ENCODE measurements at places on chromosomes 2 and 18.

DNA sequence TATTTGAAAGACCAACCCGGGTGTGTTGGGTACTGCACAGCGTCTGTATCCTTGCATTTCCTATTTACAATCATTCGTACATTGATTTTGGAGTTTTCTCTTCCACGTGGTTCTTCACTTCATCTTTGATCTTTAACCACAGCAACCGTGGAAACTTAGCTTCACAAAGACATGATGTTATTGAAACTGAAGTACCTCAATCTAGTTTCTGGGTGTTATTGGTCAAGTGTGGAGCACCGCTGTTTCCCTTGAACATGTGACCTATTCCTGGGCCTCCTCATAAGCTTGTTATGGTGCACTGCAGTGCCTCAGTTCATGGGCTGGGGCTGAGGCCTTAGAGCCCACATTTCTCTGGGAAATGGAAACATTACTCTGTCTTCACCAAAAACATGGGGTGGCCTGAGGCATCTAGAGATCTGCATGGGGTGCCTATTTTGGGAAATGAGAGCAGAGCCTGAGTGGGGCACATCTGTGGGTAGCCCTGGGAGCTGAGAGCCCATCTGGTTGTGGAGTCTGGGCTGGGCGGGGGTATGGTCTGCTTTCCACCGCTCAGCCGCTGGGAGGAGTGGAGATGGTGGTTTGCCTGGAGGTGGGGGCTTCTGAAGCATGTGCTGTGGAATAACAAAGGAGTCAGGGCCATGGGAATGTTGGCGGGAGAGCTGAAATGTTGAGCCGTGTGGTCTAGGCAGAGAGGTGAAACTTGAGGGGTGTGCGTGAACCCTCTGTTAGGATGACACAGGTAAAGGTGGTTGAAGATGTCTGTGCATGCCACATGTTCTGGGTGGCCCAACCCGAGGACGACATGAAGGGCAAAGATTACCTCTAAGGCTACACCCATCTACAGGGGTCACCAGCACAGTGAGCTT lies 37.4 kb downstream of the ZNF236 start:
- no peak for DNase-seq

- DNase-seq = no peak
These were observed 50.6 kb downstream of the COL5A2 start for GRCh38 chr2:189128970-189129369.

GRCh38 chr18:22408059-22408458 lies 9.7 kb downstream of the CTAGE1 start:
- no peak for DNase-seq

DNA sequence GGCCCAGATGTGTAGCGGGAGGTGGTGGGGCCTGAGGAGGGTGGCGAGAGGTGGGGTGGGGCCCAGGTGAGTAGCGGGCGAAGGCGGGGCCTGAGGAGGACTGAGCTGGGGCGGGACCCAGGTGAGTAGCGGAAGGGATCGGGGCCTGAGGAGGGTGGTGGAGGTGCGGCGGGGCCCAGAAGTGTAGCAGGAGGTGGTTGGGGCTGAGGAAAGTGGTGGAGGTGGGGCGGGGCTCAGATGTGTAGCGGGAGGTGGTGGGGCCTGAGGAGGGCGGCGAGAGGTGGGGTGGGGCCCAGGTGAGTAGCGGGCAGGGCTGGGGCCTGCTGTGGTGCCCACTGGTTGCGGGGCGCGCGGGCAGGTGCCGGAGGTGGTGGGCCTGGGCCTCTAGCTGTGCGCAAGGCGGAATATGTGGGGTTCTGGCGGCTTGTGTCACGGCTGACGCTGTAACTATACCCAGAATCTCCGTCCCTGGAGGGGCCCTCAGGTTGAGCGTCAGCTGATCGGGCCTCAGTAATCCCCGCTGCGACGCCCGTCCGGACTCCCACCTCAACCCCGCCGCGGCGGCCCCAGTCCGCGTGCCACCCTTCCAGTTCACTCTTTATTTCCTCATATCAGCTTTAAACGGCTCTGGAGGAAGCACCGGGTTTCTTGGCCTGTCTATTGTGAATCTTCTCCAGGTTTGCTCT lies 866 bp upstream of the SF3B6 start:
- no peak for DNase-seq

DNA sequence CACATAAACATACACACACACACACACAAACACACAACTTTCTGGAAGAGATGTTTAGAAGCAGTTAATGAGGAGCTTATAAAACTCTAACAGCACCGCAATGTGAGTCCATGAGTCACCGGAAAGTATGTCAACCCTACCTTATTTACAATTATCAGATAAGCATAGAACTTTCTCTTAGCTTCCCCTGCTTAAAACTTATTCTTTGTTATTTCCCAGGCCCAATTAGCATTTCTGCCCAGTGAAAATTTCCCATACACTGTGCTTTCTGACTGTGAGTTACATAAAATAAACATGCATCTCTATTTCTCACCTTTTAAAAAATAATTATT lies 737.6 kb downstream of the LRP1B start:
- no peak for DNase-seq

DNA sequence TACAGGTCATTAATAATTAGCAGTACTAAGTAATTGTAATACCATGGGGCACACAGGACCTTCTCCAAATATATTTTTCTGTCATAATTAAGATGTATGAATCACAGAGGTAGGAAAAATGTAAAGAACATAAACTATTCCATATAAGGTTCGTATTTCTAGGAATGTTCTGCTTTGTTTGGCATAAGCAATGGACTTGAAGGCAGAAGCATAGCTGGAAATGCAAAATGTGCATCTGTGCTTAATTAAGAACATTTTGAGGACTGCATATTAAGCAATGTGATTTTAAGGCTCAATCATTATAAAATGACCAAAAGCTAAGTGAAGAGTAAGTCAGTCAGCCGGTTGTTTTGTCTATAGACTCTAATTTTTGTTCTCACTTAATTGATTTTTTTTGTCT lies 123.2 kb downstream of the RBM43 start:
- no peak for DNase-seq

DNA sequence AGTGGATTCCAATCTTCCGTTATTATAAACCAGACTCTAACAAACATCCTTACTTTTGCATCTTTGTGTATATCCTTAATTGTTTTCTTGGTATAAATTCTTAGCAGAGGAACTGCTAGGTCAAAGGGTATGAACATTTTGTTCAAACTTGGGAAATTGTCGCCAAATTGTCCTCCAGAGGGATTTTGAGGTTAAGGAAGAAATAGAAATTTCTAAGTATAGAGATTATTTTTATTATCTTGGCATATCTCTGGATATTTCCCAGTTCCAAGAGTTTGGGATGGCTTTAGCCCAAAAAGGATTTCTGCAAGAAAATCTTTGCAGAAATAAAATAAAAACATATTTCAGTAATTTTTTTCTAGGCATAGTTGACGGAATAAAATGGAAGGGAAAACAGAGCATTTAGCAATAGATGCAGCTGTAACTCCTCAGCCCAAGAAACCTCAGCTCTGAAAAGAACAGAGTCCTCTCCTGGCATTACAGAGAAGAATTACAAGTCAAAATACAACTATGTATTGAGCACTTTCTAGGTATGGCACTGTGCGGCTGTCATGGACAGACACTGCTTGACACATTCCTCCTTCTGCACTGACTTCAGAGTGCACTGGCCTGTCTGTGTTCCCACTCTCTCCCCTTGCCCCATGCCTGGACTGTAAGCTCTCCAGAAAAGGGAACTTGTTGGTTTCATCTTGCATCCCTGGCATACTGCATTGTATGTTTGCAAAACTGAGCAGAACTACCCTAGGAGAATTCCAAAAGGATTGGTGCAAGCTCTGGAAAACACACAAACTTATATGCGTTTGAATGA lies 117.3 kb upstream of the STON1 start:
- DNase-seq = no peak

GRCh38 chr2:168076731-168077130 lies 170.7 kb downstream of the STK39 start:
- DNase-seq = no peak

DNA sequence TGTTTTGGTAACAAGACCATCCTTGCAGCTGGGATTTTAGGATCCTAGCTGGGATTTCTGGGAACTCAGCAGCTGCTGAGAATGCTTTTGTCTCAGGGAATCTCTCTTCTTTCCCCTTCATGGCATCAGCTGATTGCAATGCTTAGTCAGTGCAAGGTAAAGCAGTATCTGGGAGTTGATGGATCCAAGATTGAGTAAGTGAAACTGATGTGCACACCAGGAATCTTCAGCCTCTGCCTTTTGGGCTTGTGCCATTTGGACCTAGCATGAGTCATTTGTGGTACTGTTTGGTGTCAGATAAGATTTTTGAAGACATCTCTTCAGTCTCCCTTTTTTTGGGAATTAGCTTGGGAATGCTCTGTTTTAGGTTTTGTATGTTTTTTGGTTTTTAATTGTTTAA lies 363.3 kb upstream of the TFPI start:
- no peak for DNase-seq

DNA sequence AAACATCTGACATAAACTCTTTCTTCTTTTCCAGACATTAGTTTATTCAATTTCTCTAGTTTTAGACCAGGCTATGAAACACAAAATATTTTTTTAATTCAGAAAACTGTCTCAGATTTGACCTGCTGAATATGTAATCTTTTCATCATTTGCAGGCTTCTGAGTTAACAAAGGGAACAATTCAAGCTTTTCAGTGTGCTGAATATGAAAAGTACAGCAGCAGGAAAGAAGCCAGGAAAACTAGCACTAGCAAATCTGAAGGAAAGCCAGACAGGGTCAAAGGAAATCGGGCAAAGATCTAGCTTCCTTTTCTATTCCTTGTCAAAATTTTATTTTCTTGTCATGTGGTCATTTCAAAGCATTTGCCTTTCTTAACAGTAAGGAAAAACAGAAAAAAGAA lies 35.3 kb downstream of the ACVR1C start:
- DNase-seq = no peak

DNA sequence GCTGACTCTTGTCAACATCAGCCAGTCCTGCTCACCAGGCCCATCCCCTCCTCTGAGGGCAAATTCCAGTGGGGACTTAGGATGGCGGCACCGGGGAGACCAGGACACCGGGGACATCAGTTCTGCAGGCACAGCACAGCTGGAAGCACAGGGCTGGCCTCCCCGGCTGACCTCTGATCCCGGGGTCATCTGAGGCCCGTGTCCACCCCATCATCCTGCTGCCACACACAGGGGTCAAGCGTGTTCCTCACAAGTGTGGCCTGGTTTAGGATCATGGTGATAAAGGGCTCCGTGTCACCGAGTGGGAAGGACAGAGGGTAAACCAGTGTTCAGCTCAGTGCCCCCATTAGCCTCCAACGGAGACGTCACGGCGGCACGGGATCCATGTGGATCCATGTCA lies 58.1 kb upstream of the CTDP1 start:
- DNase-seq = no peak

DNA sequence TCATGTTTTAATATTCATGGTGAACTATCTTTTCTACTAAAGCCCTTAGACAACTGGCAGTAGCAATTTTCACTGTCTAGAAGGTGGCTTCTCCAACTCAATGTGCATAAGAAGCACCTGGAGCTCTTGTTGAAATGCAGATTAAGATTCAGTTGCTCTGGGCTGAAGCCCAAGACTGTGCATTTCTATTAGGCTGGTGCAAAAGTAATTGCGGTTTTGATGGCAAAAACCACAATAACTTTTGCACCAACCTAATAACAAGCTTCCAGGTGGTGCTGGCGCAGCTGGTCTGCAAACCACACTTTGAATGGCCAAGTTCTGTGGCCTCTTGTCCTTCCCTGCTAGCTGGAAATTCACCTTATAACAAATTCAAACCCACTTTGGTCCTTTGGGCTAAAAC lies 26.7 kb upstream of the VPS54 start:
- DNase-seq = no peak

GRCh38 chr18:37408676-37409265 lies 156.8 kb downstream of the CELF4 start:
- no peak for DNase-seq
